ENCODE measurements at places on chromosomes 3 and 15. TPM values are rescaled to one million over a fixed set of nuclear protein-coding genes. Genes with fewer than 3 reads are reported as not detected.
A peak's percentile ranks its signal among the peaks of the same experiment; 100 is the strongest.

DNA sequence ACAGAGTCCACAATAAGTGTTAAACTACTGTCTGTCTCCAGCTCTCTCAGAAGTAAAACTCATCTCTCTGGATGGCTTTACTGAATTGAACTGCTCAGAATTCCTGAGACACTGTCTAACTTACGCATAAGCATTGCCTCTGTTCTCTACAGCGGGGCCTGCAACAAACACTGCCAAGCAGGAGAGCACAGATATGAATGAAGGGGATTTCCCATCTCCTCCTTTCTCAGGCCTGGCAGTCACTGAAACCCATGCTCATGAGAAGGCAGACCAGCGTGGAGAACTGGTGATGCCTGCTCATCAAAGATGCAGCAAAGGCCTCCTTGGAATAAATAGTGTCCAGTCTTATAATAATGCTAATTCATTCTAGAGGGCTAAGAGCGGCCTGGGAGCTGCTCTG, 10.3 kb downstream of the RASGRP1 start:
- no peak for DNase-seq

GRCh38 chr3:50625231-50626182, 8.6 kb downstream of the MAPKAPK3 start:
- no peak for DNase-seq

- DNase-seq = no peak
These were observed 28.4 kb upstream of the TPRG1 start for GRCh38 chr3:189143321-189143720.

DNA sequence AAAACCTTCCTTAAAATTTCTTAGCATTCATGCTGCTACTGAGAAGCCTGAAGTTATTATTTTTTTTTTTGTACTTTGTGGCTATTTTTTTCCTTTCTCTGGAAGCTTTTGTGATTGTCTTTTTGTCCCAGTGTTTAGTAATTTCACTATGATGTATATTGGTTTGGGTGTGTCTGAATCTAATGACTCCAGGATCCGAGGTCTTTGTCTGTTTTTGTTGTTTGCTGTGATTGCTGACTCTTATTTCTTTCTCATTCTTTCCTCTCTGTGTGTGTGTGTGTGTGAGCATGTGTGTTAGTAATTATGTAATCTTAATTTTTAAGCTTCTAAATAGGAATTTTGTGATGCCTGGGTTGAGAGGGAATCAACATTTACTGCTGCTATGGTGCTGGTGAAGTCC, 152.0 kb downstream of the RAP2B start:
- DNase-seq = no peak

DNA sequence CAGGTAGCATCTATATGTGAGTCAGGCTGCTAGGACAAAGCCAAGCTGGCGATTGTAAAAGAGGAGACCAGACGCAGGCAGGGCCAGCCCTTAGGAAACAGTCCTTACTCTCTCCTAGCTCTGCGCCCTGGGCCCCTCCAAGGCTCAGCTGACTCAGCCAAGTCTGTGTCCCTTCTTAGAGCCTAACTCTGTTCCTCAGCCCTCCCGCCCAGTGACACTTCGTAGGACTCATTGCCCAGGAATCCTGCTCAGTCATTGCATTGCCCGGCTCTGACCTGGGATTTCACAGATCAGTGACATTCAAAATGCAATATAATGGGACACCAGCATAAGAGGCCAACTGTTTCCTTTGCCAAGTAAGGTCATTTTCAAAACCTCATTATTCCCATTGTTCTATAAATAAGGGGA, 244.2 kb downstream of the TLE3 start:
- DNase-seq = no peak

DNA sequence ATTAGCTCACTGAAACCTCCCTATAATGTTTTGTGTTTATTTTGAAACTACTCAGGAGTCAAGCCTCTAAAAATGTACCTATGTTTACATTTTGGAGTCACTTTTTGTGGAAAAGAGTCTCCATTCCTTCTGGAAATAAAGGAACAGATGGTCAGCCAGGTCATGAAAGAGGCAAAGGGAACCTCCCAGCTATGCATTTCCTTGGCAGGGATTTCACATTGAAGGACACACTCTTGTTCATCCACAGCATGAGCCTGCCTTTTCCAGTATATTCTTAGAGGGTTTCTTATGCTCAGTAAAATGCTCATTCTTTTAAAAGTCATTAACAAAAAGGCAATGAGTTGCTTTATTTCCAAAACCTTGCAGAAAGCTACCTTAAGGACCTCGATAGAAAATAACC, 20.8 kb downstream of the STAC start:
- DNase-seq = no peak

DNA sequence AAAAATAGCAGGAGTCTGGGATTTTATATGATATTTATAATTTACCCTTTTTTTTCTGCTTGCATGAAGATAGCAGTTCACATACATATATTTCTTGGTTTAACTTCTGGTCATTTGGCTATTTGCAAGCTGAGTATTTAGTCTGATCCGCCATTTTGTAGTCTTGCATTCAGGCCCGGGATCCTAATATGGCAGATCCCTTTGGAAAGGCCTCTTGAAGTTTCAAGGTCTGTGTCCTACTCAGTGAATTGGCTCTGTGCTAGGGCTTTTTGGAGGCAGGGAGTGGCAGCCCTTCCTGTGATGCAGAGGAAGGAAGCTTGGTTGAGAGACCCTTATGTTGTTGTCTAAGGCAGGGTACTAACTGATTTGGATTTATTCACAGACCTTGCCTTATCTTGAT, 2.9 kb downstream of the SNRPN start:
- no peak for DNase-seq

- no peak for DNase-seq
These were observed 72.2 kb downstream of the DZIP3 start for GRCh38 chr3:108661699-108662098.

DNA sequence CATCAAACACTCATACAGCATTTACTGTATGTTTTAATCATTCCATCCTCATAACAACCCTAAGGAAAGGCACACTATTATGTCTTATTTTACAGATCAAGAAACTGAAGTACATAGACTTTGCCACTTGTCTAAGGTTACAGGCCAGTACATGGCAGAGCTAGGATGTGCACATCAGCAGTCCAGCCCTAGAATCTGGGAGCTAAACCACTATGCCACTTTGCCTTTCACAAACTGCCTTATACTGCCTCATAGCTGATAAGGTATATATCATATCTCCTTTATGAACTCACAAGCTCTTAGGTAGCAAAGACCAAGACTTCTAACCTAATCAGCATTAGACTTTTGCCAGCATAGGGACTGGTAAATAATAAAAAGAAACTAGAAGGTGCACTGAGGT, 49.1 kb downstream of the MYO9A start:
- no peak for DNase-seq

- no peak for DNase-seq
These were observed 1.5 kb downstream of the RAB7A start for GRCh38 chr3:128727485-128727884.

- peak; percentile 65 for DNase-seq
These were observed 82.2 kb upstream of the CTDSPL start for GRCh38 chr3:37779289-37780152.

GRCh38 chr3:135231737-135232136, 436.7 kb downstream of the EPHB1 start:
- no peak for DNase-seq

GRCh38 chr3:172517859-172518466, 5.3 kb downstream of the TNFSF10 start:
- DNase-seq = no peak

- no peak for DNase-seq
These were observed 1.7 kb upstream of the LINGO1 start for GRCh38 chr15:77634266-77634962.

GRCh38 chr3:67290438-67290837, 292.3 kb downstream of the KBTBD8 start:
- no peak for DNase-seq

DNA sequence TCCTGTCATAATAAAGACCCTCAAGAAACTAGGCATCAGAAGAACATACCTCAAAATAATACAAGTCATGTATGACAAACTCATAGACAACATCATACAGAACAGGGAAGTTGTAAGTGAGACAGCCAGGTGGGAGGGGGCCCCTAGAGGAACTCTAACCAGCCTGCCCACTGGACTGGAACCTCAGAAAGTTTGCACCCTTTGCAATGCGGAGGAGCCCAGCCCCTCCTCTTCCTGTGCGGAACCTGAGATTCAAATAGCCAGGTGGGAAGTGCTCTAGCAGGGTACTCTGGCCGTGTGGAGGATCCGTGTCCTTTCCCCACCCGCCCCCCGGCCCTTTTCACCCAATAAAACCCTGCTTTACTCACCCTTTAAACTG, 387.0 kb upstream of the CBLB start:
- no peak for DNase-seq

GRCh38 chr3:174132421-174133042, 726.6 kb upstream of the NAALADL2 start:
- no peak for DNase-seq

- DNase-seq = no peak
These were observed 19.8 kb downstream of the SYNM start for GRCh38 chr15:99124641-99125040.

DNA sequence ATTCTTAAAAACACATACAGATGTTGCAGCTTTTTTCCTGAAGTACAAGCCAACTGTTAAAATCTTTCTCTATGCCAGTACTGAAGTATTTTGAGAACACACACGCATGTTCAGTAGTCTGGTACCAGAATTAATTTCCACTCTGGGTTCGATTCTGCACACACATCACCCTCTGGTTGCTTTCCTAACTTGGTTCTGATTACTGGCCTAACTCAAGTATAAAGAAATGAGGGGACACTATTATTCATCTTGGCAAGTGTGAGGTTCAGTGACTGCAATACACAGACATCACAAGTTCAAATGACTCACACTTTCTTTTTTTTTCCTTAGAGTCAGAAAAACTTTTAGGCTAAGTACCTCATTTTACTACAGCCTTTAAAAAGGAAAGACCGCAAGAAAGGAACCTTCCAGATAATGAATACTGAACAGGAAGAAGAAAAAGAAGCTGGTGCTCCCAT, 37.4 kb upstream of the LDHAL6B start:
- no peak for DNase-seq

Gene MYLK
- polyA plus RNA-seq = 221 TPM

Gene LRTM1
- polyA plus RNA-seq = not detected

Gene PLCH1
- polyA plus RNA-seq = 11.9 TPM
